DND-41 (cell line): ENCODE measurements at places on chromosomes 12 and 14.
A peak's percentile ranks its signal among the peaks of the same experiment; 100 is the strongest.

DNA sequence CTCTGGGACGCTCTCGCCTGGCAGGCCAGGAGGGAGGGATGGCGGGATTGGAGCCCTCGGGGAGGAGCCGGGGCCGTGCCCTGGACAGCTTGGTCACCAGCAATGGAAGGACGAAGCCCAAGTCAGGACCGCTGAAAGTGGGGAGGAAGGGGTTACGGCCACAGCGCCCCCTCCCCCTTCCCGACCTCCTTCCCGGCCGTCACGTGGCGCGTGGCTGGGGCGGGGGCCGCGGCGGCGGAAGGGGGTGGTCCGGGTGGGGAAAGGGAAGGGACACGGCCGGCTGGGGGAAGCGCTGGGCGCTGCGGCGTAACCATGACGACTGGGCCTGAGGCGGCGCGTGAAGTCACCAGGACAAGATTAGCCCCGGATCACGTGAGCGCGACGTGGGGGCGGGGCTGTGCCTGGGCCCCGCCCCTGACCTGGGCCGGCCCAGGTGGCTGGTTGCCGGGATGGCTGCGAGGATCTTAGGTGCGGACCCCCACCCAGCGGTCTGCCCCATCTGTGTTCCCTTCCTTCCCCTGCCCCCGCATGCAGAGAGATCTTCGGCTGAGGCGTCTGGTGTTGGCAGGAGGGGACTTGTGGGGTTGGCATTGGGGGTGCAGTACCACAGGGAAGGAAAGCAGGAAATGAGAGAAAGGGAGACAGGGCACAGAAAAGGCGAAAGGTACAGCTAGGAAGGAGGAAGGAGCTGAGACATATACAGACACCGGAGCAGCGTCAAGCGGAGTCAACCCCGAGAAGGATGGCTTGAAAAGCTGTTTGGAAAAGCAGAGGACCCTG is 6.2 kb downstream of the MAP3K12 start:
- DNase-seq, result peak; percentile 76

GRCh38 chr14:84493779-84494178 is 1036.2 kb upstream of the FLRT2 start:
- no peak for DNase-seq

DNA sequence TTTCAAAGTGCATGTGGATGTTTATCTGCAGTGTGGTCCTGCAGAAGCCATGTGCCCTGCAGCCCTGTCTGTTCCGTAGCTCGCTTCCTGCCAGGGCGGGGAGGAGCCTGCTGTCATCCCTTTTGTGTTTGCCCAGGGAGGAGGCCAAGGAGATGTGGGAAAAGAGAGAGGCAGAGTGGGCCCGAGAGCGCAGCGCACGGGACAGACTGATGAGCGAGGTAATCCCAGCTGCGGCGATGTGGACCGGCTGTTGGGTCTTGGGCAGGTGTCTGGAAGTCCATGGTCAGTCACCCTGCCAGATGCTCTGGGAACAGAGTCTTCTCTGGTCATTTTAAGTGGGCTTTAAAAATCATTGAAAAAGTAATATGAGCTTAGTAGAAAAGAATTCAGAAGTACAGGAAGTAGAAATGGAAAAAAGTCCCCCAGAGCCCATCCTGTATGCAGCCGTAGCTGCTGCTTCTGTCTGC is 12.8 kb downstream of the TCHP start:
- no peak for DNase-seq

- DNase-seq, result no peak
These were observed 291.1 kb downstream of the DIO2 start for GRCh38 chr14:79920180-79920692.

DNA sequence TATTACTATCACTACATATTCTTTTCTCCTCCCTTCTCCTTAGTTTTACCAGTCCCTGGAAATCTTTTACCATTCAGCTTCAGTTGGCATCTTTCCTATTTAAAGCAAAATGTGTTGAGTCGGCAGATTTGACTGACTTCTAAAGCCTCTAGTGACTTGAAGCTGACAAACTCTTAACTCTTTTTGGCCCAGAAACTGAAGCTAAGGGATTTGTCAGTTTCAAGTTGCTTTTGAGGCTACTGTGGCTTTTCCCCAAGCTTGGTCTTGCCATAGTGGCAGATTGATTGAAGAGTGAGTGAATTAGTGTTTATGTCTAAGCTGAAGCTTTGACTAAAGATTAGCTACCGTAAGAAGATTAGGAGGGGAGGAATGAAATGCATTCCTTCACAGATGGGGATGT is 104.0 kb downstream of the ETNK1 start:
- no peak for DNase-seq

- DNase-seq, result no peak
These were observed 12.0 kb upstream of the MDM1 start for GRCh38 chr12:68344126-68344525.

DNA sequence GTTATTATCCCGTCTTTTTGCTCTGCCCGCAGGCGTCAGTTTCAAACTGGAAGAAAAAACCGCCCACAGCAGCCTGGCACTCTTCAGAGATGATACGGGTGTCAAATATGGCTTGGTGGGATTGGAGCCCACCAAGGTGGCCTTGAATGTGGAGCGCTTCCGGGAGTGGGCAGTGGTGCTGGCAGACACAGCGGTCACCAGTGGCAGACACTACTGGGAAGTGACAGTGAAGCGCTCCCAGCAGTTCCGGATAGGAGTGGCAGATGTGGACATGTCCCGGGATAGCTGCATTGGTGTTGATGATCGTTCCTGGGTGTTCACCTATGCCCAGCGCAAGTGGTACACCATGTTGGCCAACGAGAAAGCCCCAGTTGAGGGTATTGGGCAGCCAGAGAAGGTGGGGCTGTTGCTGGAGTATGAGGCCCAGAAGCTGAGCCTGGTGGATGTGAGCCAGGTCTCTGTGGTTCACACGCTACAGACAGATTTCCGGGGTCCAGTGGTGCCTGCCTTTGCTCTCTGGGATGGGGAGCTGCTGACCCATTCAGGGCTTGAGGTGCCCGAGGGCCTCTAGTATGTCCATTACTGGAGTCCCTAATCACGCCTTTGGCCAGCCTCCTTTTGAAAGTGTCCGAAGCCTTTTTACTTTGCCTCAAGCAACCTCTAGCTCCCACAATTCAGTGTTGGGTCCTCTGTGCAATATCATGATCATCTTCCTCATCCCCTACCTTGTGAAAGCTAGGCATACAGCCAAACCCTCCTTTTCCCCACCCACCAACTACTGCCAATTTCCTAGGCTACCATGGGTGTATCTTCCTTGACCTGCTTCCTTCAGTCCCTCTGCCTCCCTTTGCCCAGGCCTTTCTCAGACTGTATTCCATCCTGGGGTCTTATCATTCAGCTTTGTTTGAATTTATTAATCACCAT is 891 bp downstream of the SPRYD4 start:
- peak; percentile 30 for DNase-seq

DNA sequence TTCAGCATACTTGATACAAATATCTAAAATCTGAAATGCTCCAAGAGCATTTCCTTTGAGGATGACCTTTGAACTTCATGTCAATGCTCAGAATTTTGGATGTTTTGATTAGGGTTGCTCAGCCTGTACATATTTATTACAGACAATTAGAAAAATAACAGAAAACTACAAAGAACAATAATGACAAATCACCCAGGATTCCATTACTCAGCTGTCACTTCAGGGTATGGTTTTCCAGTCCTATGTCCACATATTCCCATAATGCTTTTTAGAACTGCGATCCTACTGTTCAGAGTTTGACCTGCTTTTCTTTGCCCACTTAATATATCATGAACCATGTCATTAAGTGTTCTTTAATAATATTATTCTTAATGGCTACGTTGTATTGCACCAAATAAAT is 11.4 kb downstream of the DLGAP5 start:
- no peak for DNase-seq

DNA sequence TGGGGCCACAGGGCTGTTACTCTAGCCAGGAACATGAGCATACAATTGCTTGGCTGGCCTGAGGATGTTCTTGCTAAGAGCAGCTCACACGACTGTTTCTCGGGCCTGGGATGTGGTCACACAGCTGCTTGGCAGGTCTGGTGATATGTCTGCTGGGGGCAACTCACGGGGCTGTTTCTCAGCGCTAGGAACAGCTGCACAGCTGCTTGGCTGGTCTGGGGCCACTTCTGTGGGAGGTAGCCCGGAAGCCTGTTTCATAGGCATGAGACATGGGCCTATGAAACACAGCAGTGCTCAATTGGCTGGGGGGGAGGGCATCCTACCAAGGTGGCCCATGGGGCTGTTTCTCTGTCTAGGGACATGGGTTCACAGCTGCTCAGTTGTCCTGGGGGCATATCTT is 73.4 kb upstream of the DDHD1 start:
- DNase-seq, result peak; percentile 97

- no peak for DNase-seq
These were observed 97.1 kb upstream of the PRICKLE1 start for GRCh38 chr12:42686514-42687172.

DNA sequence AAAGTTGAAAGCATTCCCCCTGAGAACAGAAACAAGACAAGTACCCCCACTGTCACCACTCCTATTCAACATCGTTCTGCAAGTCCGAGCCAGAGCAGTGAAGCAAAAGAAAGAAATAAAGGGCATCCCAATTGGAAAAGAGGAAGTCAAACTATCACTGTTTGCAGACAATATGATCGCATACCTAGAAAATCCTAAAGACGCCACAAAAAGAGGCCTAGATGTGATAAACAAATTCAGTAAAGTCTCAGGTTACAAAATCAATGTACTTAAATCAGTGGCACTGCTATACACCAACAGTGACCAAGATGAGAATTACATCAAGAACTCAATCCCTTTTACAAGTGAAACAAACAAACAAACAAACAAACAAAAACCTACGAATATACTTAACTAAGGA is 87.7 kb upstream of the COCH start:
- no peak for DNase-seq

- no peak for DNase-seq
These were observed 12.2 kb upstream of the NID2 start for GRCh38 chr14:52080808-52081755.

- no peak for DNase-seq
These were observed 27.2 kb downstream of the DDX51 start for GRCh38 chr12:132116709-132117557.

GRCh38 chr14:21043974-21044618 is 1.9 kb downstream of the RNASE7 start:
- peak; percentile 20 for DNase-seq

- no peak for DNase-seq
These were observed 185.1 kb upstream of the VASH1 start for GRCh38 chr14:76576047-76576741.

- no peak for DNase-seq
These were observed 320.9 kb downstream of the NRXN3 start for GRCh38 chr14:78491048-78491447.

DNA sequence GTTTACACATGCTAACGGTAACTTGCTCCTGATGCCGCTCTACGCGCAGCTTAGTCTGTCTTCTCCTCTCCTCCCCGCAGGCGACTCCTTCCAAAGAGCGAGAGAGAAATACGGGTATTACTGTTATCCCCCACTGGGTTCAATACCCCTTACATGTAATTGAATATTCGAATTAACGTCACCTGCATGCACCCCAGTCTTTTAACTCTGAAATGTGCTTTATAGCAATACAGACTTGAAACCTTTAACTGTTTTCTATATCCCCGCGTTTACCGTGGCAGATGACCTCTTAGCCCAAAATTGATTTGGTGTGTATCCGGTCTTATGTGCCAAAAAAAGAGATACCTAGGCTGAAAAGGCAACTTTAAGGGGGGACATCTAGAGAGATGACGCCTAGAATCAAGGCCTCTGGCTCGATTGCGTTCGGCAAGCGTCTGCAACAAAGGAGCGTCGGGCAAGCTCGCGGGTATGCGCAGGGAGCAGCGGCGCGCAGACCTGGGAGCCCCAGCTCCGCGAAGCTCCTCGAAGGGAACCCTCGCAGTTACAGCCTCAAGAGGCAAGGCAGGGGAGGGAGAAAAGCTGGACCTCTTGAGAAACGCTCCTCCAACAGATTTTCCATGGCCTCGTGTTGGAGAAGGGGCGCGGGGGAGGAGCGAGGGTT is 6.8 kb upstream of the FOXG1 start:
- DNase-seq, result no peak

DNA sequence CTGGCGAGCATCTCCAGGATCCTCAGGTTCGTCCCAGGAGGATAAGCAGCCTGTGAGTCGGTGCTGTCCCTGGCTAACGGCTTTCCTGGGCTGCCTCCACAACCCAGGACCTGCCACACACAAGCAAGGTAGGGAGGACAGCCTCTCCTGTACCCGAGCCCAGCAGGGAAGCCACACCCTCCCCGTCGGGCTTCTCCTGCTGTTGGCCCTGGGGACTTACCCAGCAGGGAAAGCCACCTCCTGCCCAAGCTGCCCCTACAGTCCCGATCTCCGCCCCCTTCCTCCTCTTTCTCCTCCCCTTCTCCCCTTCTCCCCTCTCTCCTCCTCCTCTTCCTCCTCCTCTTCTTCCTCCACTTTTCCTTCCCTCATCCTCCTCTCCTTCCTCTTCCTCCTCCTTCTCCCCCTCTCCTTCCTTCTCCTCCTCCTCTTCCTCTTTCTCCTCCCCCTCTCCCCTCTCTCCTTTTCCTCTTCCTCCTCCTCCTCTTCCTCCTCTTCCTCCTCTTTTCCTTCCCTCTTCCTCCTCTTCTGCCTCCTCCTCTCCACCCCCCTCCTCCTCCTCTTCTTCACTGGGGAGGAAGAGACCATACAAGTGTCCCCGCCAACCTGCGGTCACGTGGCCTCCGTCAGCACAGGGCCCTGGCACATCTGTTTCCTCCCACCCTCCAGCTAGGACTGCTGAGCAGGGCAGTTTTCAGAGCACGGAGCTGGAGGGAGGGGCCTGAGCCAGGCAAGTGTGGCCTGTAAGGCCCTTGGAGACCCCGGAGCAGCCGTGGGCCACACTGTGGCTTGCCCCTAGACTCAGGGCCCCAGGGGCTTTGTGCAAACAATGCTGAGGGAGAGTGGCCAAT is 17.3 kb upstream of the RFLNA start:
- peak; percentile 35 for DNase-seq

DNA sequence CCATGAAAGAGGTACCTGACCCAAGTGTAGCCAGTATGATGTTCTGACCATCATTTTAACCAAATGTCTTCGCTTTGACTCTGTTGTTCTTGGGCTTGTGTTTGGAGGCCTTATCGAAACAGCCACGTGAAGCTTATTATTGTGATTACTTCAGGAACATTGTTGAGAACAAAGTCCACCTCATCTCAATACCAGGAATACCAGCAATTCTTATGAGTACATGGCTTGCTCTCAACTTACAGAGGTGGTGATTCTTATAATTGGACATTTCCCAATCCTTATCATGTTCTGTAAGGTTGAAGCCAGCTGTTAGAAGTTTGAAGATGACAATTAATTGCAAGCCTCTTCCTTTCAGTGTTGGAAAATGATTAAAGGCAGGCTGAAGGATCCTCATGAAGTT is 21.8 kb upstream of the RPS6KA5 start:
- no peak for DNase-seq

- DNase-seq, result no peak
These were observed 42.1 kb downstream of the NFKBIA start for GRCh38 chr14:35362450-35362849.
